Stimulated activated CD4-positive, alpha-beta T cell treated with anti-CD3 and anti-CD28 coated beads, Interleukin-1b, Interleukin-23, amount 100 ng/mL, for 1 hour (primary cell): ENCODE measurements at places on chromosomes 2 and 18.

DNA sequence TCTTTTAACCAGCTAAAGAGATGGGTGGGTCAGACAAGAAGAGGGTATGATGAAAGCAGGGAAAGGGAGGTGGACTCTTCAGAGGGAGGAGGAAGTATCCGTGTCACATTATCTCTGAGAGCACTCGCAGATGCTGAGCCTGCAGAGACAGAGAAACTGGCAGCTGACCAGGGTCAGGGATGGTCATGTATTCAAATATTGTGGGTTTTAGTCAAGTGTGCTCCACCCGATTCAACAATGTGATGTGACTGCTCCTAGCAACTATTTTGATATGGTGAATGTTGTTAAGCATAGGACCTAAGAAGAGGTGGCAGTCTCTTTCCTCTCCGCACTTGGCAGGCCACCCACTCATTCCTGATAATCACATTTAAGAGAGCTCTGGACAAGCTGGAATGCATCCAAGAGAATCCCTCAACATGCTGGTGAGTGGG, 1.3 kb upstream of the CLIP4 start:
- DNase-seq: no peak

DNA sequence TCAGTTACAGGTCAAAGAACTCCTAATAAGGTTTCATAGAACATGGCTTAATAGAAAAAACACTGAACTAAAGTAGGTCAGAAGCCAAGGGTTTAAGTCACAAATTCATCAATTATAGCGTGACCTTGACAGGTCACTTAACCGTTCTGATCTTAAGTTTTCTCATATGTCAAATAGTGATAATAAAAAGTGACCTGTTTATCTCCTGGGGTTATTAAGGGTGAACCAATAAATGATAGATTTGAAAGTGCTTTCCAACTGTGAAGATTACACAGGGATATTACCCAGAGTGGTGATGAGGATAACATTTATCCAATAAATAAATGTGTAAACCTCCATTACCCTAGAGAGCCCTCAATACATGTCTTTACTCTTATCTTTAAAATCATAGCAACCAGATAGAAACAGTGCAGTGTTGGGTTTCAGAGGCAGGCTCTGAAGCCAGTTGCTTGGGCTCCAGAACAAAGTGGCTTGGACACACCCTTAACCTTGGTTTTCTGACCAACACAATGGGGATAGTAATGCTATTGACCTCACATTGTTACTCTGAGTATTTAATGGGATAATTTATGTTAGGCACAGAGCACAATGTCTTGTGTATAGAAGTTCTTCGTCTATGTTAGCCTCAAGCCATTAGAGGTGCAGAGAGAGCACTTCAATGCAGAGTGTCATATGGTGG, 48.6 kb downstream of the KLHL14 start:
- DNase-seq: no peak

DNA sequence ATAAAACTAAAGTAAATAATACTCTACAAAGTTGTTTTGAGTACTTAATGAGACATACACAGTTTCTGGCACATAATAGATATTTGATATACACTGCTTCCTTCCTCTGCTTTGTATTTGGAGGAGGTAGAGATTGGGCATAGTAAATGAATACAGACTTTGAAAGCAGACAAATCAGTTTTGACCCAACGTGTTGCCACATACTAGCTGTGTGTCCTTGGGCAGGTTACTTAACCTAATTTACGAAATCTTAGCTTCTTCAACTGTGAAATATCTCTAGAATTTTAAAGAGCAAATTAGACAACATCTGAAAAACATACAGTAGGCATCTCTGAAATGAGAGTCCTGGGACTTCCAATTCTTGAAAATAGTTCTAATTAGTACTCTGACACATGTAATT, 425.4 kb downstream of the TGIF1 start:
- DNase-seq: no peak

DNA sequence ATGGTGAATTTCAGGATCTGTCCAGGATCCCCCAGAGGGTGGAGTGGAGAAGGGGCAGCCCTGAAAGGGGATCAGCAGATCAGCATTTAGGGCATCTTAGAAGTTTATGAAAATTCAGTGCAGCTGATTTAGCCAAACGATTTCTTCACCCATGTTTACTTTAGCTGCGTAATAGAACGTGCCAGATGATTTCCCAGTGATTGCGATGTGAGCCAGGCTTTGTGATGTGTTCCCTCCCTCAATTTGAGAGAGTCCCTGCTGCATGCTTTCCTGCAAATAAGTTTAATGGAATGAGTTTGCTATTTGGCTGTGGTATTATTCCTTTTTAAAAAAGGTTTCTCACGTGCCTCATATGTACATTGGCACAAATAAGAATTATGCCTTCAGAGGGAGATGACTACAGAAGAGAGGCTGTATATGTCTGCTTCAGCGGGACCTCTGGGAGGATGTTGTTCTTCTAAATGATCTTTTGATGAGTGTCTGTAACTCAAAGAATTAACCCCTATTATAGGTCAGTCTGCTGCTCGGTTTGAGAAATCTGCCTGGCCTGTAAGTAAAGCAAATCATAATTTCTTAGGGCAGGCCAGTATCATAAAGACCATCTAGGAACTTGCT, 111.9 kb downstream of the MRO start:
- no peak for DNase-seq

DNA sequence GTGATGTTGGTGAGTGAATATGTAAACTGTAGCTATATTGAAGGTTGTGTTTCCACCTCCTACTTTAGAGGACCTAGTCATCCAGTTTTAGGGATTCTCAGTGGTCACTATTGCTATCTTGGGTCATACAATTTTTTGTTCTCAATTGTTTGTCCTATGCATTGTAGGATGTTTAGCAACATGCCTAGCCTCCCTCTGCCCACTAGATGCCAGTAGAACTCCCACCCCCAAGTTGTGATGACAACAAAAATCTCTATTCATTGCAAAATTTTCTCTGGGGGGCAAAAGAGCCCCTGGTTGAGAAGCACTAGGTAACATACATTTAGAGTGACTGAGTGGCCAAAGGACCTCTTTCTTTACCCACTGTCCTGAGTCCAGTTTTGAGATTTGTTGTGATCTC, 87.3 kb downstream of the LRRTM4 start:
- DNase-seq: no peak

DNA sequence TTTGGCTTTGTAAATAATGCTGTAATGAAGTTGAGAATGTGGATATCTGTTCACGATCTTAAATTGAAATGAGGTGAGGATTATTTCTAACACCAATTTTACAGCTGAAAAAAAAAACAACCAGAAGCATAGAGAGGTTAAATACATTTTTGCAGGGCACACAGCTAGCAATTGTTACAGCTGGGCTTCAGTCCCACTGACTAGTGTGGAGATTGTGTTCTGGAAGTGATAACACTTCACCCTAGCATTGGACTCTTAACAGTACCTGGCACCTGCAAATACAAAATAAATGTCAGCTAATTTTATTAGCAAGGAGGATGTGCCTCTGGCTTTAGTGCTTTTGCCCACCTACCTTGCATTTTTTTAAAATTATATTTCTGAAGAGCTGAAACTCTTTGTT, 28.8 kb downstream of the CAVIN2 start:
- DNase-seq: no peak

- no peak for DNase-seq
Measured at GRCh38 chr2:219637842-219638185, 10.4 kb downstream of the SLC4A3 start.

DNA sequence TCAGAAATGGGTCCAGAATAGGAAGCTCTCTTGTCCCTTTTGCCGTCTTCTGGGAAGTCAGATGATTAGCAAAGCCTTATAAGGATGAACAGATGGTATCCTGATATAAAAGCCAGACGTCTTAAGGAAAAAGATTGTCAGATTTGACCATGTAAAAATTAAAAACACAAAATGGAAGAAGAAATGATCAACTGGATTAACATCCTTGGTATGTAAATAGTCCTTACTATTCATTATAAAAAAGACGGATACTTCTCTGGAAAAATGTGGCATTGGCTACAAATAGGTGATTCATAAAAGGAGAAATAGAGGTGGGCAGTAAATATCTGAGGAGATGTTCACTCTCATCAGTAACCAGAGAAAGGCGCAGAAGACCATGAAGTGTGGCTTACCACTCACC, 33.7 kb upstream of the SCLY start:
- no peak for DNase-seq

GRCh38 chr2:174518395-174518794, 31.6 kb upstream of the GPR155 start:
- DNase-seq: no peak

DNA sequence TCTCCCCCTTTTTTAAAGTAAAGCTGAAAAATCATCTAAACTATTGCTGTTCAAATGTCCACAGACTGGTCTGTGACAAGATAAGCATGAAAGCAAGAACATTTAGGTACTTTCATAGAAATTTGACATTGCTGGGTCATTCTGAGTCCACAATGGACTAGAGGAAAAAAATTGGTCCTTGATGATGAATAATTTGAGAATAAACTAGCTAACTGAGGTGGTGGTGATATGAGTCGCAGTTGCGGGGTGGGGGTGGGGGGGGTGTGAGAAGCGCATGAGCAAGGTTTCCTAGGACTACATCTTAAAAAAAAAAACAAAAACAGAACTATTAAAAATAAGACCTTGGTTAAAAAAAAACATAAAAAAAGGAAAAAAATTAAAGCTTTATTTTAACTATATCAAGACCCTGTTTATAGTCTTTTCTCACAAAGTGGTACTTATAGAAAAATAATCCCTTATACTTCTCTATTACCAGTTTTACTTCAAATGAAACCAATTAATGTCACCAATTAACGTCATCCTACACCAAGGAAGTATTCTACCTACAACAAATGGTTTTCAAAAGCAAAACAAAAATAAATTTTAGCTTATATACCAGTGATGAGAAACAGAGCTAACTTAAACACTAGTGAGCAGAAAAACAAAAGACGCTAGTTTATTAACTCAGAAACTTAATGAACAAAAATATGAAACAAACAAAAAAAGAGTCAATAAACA, 88.1 kb downstream of the ASXL2 start:
- no peak for DNase-seq

- no peak for DNase-seq
Measured at GRCh38 chr2:101082998-101083397, 68.2 kb downstream of the TBC1D8 start.

DNA sequence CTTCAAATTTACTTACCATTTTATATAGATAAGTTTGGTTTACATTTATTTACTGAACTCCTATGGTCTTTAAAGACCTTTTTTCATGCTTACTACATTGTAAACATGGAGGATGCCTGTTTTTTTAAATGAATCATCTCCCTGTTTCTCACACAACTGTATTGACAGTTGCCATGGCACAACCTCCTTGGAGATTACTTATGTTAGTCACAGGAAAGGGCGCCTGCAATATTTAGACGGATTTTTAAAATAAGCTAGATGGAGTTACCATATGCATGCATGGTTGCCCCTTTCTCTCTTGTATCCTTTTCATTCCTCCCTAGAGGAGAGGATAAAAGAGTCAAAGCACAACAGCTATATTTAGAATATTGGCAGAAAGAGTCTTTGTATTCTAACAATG, 34.8 kb upstream of the CCDC102B start:
- DNase-seq: no peak

DNA sequence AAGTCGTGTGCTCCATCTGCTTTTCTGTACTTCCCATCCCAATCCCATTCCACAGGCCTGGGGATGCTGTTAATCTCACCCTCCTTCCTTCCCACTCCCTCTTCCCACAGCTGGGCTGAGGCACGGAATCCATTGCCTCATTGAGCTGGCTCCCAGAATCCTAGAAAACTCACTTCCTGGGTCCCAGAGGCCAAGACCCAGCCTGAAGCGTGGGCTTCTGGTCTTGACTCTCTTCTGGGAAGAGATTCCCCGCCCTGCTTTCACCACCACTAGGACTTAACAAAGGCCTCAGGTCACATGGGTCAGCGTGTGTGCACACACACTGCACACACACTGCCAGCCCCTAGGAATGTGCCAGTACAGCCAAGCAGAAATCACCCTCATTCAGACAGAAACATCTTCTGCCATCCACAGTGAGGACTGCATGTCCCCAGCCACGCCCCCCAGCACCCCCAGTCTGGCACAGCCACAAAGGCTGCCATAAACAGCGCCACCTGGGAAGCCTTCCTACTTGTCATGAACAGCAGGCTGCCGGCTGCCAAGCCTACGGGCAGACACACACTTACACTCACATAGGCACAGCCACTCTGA, 165.8 kb downstream of the TNS1 start:
- no peak for DNase-seq

GRCh38 chr2:18171191-18172139, 293.0 kb downstream of the KCNS3 start:
- DNase-seq: no peak

- DNase-seq: no peak
Measured at GRCh38 chr18:69992776-69993175, 45.1 kb upstream of the CD226 start.
